ENCODE measurements at places on chromosomes 1 and 21.

- no peak for DNase-seq
These were observed 596.3 kb upstream of the CHRM3 start for GRCh38 chr1:238789916-238790667.

GRCh38 chr1:98086156-98086555 is 165.3 kb upstream of the DPYD start:
- no peak for DNase-seq

- DNase-seq, result no peak
These were observed 44.5 kb downstream of the HIVEP3 start for GRCh38 chr1:41874151-41874719.

DNA sequence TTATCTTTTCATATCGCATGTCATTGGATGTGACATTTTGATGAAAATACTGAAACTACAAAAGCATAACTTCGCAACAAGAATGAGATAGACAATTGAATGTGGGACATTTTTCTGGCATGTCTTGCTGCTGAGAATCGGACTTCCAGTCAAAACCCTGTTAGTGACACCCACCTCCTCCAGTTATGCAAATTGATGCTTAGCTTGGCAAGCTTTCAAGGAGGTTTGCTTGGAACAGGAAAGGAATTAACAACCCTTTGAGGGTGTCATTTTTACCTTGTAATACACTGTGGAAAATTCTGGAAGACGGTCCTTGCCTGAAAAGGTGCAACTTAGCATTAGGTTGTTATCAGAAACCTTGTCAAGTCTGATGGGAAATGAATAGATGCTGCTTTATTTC is 38.8 kb upstream of the FAM3B start:
- DNase-seq, result no peak

Data from inflammatory macrophage treated with lipopolysaccharide for 1 hour (primary cell).